Stimulated activated CD4-positive, alpha-beta T cell treated with anti-CD3 and anti-CD28 coated beads, TNF-alpha, amount 100 ng/mL, for 1 hour (primary cell): ENCODE measurements at places on chromosomes 7 and 10.

DNA sequence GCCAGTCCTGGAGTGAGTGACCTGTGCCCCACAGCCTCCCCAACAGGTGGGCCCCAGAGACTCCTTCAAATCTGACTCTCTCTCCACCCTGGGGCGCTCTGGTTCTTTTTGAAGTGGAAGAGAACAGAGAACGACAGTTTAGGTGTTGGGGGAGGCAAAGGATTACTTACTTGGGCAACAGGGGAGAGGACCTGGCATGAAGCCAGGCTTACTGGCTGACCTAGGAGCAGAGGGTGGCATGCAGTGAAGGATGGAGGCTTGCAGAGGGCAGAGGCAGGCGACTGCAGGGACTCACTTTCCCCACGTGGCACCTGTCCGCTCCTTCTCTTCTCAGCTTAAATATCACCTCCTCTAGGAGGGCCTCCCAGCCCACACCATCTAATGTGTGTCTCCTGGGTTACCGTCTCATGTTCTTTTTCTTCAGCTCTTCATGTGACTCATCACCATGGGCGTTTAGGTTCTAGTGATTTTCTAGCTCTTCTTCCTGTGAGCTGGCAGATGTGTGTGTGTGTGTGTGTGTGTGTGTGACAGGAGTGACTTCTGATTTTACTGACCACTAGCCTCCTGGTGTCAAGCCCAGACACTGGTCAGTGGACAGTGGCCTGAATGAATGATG is 15.5 kb downstream of the LZTS2 start:
- no peak for DNase-seq

- no peak for DNase-seq
Observed at GRCh38 chr7:77330169-77330882, 85.8 kb downstream of the GSAP start.

DNA sequence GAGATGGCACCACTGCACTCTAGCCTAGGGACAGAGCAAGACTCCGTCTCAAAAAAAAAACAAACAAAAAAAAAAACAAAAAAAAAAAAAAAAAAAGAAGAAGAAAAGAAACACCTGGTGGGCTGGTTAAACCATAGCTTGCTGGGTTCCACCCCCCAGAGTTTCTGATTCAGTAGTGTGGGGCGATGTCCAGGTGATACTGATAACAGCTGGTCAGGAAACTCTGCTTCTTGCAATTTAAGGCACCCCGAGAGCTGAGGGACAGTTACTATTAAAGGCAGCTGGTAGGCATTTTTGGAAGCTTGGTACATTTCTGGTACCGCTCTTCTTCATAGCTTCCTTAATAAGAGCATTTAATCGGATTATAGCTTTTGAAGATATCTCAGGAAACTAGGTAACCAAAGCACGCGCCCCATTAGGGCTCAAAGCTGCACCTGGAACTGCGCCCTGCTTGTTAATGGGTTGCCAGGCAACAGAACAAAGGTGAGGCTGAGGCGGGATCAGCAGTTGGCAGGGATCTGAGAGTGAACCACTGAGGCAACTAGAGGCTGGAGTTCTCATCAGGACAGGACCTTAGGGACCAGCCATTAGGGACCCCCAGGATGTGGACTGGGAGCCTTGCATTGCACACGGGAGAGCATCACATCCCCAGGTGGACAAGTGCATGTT is 6.5 kb upstream of the SDK1 start:
- DNase-seq = no peak

DNA sequence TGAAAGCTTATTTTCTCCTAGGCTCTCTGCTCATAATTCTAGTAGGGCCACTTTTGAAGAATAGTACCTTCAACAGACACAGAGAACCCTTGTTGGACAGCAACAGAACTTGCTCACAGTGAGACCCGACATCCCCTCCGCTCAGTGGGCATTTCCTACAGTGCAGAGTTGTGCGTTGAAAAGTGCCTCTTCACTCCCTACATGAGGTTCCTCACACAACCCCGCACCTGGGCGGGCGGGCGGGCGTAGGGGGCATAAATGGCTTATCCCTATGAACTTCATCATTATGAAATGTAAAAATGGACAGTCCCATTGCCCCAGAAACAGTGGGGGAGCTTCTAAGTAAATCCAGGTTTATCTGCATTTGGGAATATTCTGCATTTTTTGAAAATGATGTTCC is 174.9 kb downstream of the MGMT start:
- no peak for DNase-seq

GRCh38 chr10:84539216-84539615 is 210.8 kb downstream of the CCSER2 start:
- DNase-seq = no peak

DNA sequence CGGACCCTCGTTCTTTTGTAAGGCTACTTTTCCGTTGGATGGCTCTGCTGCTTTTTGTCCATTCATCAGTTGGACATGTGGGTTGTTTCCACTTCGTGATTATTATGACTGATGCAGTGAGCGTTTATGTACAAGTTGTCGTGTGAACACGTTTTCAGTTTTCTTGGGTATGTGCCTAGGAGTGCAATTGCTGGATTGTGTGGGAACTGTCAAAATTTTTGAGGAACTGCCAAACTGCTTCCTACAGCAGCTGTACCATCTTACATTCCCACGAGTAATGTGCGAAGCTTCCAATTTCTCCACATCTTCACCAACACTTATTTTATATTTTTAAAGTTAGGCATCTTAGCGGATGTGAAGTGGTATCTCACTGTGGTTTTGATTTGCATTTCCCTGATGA is 10.4 kb downstream of the FKBP6 start:
- DNase-seq = no peak

GRCh38 chr7:45435131-45435530 is 139.0 kb upstream of the ADCY1 start:
- no peak for DNase-seq

DNA sequence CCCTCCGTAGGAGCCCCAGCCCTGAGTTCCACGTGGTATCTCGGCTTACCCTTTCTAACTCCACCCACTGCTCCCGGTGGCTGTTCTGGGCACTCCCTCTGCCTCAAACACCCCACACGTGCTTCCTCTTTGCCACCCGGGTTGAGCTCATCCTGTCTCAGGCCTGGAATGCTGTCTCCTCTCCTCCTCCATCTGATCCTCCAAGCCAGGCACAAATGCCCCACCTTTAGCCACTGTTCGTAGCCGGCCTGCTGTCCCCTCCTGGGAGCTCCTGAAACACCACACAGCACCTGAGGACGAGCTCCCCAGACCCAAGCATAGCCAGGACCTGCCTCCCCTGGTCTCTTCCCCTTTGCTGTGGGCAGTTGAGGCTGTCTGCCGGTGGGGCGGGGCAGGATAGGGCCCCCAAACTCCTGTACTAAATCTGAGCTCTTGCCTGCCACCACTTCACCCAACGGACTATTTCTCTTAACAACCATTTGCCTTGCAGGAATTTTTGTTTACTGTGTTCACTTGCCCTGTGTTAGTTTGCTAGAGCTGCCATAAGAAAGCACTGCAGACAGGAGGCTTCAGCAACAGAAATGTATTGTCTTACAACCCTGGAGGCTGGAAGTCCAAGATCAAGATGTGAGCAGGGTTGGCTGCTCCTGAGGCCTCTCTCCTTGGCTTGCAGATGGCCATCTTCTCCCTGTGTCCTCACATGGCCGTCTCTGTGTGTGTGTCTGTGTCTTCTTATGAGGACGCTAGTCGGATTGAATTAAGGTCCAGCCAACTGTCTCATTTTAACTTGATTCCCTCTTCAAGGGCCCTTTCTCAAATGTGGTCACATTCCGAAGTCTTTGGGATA is 58.3 kb upstream of the SHH start:
- no peak for DNase-seq

DNA sequence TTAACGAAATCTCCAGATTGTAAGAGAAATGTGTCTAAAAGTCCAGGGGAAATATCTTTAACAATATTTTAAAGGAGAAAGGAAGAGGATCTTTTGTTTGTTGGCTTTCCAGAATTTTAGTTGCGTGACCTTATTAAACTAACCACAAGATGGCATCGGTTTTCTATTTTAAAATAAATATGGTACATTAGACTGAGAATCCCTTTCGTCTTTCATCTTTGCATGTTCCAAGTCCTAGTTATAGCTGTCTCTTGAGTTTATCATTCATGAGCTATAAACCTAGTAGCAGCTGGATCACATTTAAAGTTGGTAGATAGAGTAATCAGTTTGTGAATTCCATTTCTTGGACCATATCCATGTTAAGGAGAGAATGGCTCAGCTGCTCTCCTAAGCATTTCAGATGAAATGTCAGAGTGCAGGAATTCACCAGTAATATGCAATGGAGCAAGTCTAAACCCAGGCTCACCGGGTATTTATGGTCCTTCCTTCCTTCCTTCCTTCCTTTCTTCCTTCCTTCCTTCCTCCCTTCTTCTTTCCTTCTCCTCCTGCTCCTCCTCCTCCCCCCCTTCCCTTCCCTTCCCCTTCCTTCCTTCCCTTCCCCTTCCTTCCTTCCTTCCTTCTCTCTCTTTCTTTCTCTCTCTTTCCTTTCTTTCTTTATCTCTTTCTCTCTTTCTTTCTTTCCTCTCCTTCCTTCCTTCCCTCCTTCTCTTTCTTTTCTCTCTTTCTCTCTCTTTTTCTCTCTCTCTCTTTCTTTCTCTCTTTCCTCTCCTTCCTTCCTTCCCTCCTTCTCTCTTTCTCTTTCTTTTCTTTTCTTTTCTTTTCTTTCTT is 57.8 kb upstream of the RAB18 start:
- DNase-seq = no peak

DNA sequence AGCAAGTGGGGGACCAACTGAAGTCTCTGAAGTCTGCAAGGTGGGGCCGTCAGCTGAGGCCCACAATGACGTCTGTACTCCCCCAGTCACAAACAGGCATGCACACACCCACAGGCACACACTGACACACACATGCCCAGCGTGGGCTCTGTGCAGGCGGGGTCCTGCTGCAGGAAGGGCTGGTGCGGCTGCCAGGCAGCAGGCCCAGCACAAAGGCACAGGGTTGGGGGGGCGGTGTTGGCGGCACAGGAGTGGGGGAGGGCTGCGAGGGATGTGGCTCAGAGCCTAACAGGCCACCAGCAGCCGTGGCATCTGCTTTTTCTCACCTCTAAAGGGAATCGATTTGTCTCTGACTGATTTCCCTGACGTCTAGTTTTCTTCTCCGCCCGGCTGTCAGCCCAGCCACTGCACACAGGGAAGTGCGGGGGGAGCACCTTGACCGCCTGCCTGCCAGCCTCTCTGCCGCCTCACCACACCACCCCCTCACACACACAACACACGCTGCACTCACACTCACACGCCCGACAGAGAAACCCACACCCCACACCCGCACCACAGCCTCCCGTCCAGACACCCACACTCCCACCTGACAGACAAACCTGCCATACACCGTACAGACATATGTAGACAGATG is 43.5 kb upstream of the ZMIZ1 start:
- no peak for DNase-seq

GRCh38 chr10:43313901-43314300 is 47.0 kb upstream of the RASGEF1A start:
- DNase-seq = no peak
